Right atrium auricular region (tissue), 2 donors: ENCODE measurements at places on chromosomes 2 and 18. TPM values are rescaled to one million over a fixed set of nuclear protein-coding genes. Genes with fewer than 3 reads are reported as not detected.

- DNase-seq = no peak
- peak overlapping the region; percentile 2 for H3K4me3 ChIP-seq
- no peaks in the 10 kb centered on the region for H3K27me3 ChIP-seq
- no peak overlapping the region for H3K27ac ChIP-seq
Observed at GRCh38 chr2:158191076-158191895, 89.6 kb downstream of the UPP2 start.

- no peak for DNase-seq
- no peaks in the 10 kb centered on the region for H3K36me3 ChIP-seq
- no peaks in the 10 kb centered on the region for H3K4me1 ChIP-seq
- H3K27me3 ChIP-seq = no peaks in the 10 kb centered on the region
Observed at GRCh38 chr2:15058015-15058720, 425.7 kb downstream of the LRATD1 start.

GRCh38 chr2:85662899-85663593 lies 5.0 kb downstream of the SFTPB start:
- H3K36me3 ChIP-seq = no peaks in the 10 kb centered on the region
- no peaks in the 10 kb centered on the region for H3K4me1 ChIP-seq
- peak; percentile 76 for DNase-seq
- peak overlapping the region; percentile 3 for H3K27ac ChIP-seq
- no peak overlapping the region for H3K4me3 ChIP-seq

DNA sequence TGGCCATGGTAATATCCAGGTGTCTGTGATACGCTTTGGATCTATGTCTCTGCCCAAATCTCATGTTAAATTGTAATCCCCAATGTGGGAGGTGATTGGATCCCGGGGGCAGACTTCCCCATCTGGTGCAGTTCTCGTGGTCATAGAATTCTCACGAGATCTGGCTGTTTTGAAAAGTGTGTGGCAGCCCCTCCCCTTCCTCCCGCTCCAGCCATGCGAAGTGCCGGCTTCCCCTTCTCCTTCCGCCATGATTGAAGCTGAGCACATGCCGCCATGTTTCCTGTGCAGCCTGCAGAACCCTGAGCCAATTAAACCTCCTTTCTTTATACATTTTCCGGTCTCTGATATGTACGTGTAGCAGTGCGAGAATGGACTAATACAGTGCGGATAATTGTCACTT lies 42.5 kb downstream of the GPC1 start:
- H3K4me3 ChIP-seq = no peak overlapping the region
- peak; percentile 36 for DNase-seq
- no peaks in the 10 kb centered on the region for H3K4me1 ChIP-seq
- no peaks in the 10 kb centered on the region for H3K27me3 ChIP-seq
- H3K36me3 ChIP-seq = no peaks in the 10 kb centered on the region

GRCh38 chr2:101773137-101773536 lies 75.6 kb downstream of the MAP4K4 start:
- H3K27me3 ChIP-seq = no peaks in the 10 kb centered on the region
- H3K4me3 ChIP-seq = no peak overlapping the region
- H3K27ac ChIP-seq = no peak overlapping the region
- H3K36me3 ChIP-seq = no peaks in the 10 kb centered on the region

DNA sequence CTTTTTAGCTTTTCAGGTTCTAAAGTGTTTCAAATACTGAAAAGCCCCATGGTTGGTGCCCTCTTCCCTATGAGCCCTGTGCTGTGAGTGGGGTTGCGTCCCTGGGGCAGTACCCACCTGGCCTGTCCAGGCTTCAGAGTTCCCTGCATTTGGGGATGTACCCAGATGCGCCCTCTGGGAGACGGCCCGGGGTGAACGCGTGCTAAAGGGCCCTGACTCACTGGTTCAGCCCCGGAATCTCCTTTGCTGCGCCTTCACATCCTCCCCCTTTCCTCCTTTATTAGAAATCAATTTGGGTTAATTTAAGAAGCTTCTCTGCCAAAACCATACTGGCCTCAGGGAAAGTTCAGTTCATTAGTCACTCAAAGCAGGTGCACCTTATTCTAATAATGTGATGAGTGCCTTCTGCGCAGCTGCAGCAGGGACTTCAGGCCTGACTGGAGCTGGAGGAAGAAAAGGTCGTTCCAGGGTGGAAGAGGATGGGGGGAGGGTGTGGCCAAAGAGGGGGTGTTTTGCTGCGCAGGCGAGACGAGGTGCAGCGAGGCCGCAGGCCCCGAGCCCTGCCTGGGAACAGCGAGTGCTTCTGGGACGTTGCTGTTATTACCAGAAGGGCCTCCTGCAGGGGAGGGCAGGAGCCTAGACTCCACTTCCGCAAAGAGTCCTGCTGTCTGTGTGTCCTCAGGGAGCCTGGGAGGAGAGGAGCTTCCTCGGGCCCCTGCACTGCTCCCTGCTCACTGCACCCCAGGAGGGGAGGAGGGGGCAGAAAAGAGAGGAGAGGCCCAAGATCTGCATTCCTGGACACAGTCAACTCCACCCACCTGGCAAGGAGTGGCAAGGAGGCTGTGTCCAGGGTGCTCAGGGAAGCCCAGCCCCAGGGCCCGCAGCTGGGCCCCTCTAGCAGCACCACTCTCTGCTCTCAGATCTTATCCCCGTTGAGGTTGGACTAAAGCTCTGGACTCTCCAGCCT lies 223.2 kb upstream of the PXDN start:
- no peaks in the 10 kb centered on the region for H3K4me1 ChIP-seq
- no peaks in the 10 kb centered on the region for H3K36me3 ChIP-seq
- H3K27me3 ChIP-seq = no peaks in the 10 kb centered on the region
- no peak overlapping the region for H3K4me3 ChIP-seq
- no peak overlapping the region for H3K27ac ChIP-seq

DNA sequence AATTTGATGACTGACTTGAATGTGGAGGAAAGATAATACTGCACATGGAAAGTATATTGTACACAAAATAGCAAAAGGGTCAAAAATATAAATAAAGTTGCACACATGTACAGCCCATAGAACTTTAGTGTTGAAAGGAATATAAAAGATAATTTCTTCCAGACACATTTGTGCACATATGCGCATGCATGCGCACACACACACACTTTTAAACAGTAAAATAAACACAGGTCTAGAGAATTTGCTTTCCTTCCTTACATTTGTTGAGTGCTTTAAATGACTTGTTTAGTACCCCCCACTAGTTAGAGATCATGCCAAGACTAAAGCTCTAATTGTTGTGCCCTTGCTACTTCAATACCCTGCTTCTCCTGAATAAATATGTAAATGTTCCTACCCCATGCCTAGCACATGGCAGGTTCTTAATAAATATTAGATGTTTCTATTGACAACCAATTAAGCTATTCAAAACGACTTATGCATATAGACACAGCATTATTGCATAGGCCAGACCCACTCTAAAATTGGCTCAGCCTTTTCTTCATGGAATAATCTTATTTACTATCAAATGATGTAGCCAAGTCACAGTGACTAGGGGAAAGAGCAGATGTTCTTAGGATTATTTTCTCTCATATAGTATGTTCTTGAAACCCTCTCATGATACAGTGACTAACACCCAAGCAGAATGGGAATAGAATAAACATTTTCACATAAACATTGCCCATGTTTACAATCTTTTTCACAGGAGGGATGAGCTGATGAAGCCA lies 165.5 kb upstream of the ACVR2A start:
- no peak overlapping the region for H3K4me3 ChIP-seq
- H3K27ac ChIP-seq = no peak overlapping the region
- no peaks in the 10 kb centered on the region for H3K27me3 ChIP-seq

DNA sequence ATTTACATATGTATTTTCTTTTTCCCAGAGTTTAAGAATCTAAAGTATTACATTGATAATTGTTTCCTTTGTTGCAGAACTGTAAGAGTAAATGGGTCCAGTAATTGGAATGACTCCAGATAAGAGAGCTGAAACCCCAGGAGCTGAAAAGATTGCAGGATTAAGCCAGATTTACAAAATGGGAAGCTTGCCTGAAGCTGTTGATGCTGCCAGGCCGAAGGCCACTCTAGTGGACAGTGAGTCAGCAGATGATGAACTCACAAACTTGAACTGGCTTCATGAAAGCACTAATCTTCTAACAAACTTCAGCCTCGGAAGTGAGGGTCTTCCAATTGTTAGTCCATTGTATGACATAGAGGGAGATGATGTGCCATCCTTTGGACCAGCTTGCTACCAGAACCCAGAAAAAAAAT lies 183.8 kb upstream of the STON1 start:
- H3K27me3 ChIP-seq = no peaks in the 10 kb centered on the region
- H3K4me3 ChIP-seq = no peak overlapping the region
- DNase-seq = peak; percentile 63
- H3K4me1 ChIP-seq = no peaks in the 10 kb centered on the region

DNA sequence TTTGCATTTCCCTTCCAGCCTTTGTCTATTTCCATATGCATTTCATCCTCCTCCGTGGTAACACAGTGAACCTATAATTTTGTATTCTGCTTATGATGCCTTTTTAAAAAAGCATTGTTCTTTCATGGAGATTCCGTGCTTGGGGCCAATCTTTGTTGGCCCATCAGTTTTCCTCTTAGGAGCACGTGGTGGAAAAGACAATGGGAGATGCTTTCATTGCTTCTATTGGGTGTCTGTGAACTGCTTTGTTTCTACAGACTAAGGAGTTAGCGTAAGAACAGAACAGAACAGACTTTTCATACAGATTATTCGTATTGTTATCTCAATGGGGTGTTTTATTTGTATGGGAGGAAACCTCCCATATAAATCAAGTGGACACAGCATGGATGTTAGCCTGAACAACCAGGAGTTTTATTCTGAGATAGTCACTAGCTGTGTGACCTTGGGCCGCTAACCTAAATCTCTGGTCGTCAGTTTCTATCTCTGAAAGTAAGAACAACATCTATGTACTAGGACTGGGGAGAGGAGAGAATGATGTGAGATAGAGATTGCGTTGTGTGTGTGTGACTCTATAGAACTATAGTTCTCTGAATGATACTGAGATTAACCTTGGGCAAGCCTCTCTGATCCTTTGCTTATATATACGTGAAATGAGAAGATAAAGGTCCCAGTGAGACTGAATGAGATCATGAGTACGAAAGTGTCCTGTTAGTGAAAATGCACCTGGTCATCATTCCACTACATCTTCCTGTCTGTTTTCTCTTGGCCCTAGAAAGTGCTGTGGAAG lies 22.9 kb upstream of the YWHAQ start:
- H3K36me3 ChIP-seq = no peaks in the 10 kb centered on the region
- no peak overlapping the region for H3K4me3 ChIP-seq
- no peaks in the 10 kb centered on the region for H3K27me3 ChIP-seq
- DNase-seq = no peak

- H3K36me3 ChIP-seq = no peaks in the 10 kb centered on the region
- H3K27ac ChIP-seq = no peak overlapping the region
- no peak for DNase-seq
- no peaks in the 10 kb centered on the region for H3K4me1 ChIP-seq
- no peak overlapping the region for H3K4me3 ChIP-seq
- H3K27me3 ChIP-seq = no peaks in the 10 kb centered on the region
Observed at GRCh38 chr18:21914739-21915319, 174.2 kb downstream of the MIB1 start.

- DNase-seq = peak; percentile 49
- H3K27ac ChIP-seq = no peak overlapping the region
- no peak overlapping the region for H3K4me3 ChIP-seq
- no peaks in the 10 kb centered on the region for H3K4me1 ChIP-seq
- H3K36me3 ChIP-seq = no peaks in the 10 kb centered on the region
- no peaks in the 10 kb centered on the region for H3K27me3 ChIP-seq
Observed at GRCh38 chr2:71897137-71897480, 250.6 kb downstream of the CYP26B1 start.

DNA sequence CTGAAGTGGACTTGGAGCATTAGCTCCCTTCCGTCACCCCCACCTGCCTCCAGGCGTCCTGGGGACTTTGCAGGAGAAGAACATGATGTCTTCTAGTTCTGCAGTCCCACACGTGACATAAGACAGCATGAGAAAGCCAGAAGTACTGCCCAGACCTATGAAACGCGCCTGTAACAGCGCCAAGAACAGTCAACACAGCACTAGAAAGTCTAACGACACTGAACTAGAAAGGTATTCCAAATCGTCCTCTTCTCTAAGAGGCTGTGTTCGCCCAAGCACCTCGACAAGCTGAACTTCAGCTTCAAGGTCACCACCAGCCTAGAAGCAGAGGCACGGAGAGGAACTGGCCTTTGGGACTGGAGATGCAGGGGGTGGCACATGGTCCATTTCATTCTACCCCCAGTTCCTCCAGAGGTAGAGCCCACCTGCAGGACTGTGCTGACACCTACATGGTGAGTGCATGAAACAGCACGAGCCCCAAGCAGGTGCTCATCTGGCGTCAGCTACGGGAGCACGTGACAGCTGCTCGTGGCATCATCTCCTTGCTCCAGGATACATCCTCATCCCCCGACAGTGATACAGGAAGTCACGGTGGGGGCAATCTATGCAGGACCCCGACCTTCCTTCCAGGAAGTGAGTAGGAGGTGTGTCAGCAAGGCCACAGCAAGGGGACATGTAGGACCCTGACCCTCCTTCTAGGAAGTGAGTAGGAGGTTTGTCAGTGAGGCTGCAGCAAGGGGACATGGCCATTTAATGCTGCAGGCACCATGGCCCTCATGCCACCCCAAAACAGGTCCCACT lies 3.7 kb downstream of the HDAC4 start:
- no peak for DNase-seq
- no peak overlapping the region for H3K4me3 ChIP-seq
- no peaks in the 10 kb centered on the region for H3K4me1 ChIP-seq
- H3K36me3 ChIP-seq = no peaks in the 10 kb centered on the region

DNA sequence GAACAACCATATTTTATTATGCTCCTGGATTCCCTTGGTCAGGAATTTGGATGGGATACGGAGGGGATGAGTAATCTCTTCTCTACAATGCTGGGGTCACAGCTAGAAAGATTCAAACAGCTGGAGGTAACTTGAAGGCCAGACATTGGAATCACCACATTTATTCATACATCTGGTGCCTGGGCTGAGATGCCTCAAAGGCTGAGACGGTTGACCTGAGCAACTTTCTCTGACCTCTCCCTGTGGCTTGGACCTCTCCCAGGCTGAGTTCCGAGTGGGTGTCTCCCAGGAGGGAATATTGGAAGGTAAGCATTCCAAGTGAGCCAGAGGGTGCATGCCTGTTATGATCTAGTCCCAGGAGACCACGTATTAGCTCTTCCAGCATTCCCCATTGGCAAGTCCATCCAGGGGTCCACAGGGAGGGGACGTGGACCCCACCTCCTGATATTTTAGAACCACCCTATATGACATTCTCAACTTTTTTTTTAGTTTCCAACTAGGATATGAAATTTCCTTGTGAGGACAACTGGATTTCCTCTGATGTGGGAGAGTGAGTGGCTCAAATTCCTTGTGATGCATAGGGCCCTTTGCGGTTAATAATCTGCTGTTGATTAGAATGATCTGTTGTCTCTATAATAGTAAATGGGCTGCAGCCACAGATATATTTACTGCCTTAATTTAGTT lies 101.8 kb downstream of the MRPS9 start:
- no peaks in the 10 kb centered on the region for H3K27me3 ChIP-seq
- no peak for DNase-seq
- no peaks in the 10 kb centered on the region for H3K36me3 ChIP-seq
- H3K4me1 ChIP-seq = peaks cover 5% of the 10 kb centered on the region
- H3K4me3 ChIP-seq = no peak overlapping the region

TUBA4B gene
- not detected for total RNA-seq

RNF125 gene
- 1.7 TPM for total RNA-seq

ZC3H6 gene
- 16.9 TPM for total RNA-seq

COL6A3 gene
- total RNA-seq = 103 TPM

LYPD6 gene
- total RNA-seq = 0.63 TPM
